ENCODE measurements at places on chromosomes 12 and 14.

DNA sequence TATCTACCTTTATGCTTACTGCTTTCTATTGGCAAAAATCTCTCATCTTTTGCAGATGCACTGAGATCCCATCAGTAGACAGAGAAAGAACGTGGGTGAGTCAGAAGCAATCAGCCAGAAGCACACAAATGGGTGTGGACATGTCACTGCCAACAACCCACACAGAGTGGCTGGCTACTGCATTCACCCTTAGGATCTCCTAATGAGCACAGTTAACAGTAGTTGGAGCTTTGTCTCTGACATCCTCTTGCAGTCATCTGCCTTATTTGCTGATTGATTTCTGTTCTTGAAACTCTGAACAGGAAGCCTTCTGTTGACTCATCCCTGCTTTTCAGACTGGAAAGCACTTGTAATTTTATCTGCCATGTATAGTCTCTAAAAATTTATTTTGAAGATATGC, 117.2 kb downstream of the RGS6 start:
- peak; percentile 53 for DNase-seq

DNA sequence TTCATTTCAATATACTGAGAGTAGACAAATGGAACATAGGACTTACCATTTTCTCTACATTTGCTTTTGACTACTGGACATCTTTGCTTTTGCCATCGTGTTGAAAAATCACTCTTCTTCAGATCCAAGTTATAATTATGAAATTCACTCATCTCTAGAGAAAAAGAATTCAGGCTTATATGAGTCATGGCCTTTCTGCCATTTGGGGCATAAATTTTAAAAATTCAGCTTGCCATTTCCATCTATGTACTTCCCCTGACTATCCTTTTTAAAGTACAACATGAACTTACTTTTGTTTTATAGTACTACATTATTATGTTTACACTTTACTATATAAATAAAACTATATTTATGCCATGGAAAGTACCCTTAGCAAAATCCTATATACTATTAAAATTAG, 3.0 kb downstream of the KLRK1 start:
- DNase-seq: no peak

GRCh38 chr12:42779186-42779859, 189.8 kb upstream of the PRICKLE1 start:
- DNase-seq: no peak

DNA sequence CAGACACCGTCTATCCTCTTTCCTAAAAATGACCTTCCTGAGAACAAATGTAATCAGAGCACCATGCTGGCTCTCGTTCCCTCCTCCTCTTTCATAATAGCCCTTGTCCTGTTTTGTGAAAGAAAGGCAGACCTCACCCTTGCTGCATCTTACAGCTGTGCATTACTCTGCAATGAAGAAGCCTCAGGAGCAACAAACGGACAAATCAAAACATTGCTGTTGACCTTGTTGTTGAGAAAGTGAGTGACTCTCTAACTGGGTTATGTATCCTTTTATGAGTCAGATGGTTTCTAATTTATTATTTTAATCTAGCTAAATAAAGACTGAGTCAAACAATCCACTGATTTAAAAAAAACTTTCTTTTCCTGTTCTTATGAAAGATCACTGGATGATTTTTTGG, 180.9 kb downstream of the RPS29 start:
- DNase-seq: no peak

DNA sequence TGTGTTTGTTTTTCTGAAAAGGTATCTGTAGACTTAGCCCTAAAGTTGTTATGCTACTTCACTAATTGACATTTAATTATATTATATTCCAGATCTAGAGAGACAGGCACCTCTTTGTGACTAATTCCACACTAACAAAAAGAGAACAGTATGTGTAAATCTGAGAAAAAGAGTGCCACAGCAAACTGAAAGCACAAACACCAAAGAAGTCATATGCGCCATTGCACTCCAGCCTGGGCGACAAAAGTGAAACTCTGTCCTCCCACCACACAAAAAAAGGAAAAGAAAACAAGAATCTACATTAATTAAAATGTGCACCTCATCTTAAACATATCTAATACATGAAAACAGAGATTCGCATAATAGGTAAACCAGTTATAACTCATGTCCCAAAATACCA, 4.4 kb upstream of the CSRNP2 start:
- DNase-seq: peak; percentile 32

DNA sequence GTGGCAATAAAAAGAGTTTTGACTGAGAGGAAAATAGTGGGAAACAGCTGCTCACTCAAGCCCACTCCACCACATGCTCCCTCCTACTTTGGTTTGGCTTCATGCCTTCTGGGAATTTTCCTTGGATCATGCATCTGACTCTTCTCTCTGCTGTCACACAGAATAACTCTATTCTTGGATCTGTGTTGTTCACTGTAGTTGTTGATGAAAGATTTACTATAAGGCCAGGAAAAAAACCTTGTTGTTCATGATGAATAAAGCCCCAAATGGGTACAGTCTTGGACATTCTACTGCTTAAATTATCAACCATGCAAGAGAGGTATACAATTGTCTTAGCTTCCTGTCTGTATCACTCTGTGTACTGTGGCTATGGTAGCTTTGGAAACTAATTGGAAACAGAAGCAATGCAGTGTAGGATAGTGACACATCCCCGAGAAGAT, 70.5 kb downstream of the TMX1 start:
- no peak for DNase-seq

DNA sequence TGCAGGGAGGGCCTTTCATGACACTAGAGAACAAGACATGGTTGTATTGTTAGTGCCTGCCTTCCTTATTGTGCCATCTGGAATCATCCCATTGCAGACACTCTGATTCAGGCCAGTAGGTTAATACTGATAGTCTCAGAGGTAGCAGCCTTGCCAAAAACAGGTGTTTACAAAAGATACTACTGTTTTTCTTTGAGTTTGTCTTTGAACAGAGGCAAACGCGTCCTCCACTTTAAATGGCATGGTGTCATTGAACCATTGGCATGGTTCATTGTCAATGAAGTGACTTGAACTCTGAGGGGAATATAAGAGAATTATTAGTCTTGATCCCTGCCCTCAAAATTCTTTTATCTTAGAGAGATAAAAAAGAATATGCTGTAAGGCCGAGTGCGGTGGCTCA, 4.2 kb downstream of the FNTB start:
- no peak for DNase-seq

- no peak for DNase-seq
Measured at GRCh38 chr12:31034372-31034771, 39.3 kb upstream of the DDX11 start.

DNA sequence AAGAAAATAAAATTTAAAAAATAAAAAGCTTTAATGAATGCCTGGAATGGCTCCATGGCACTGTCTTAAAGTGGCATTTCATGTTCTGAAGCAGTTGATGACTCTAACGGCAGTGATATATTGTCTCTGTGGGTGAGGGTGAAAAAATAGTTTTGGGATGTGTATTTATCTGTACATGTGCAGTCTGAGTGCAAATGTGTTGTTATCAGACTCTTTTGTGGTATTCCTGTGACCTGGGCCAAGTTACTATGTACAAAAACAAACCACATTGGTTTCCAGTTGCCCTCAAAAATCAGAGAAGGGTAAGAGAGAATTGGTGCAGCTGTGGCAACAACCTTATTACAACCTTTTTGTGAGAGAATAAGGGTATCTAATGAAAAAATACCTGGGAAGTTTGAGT, 81.7 kb upstream of the CCDC91 start:
- no peak for DNase-seq

- no peak for DNase-seq
Measured at GRCh38 chr14:29007990-29008389, 241.4 kb downstream of the FOXG1 start.

DNA sequence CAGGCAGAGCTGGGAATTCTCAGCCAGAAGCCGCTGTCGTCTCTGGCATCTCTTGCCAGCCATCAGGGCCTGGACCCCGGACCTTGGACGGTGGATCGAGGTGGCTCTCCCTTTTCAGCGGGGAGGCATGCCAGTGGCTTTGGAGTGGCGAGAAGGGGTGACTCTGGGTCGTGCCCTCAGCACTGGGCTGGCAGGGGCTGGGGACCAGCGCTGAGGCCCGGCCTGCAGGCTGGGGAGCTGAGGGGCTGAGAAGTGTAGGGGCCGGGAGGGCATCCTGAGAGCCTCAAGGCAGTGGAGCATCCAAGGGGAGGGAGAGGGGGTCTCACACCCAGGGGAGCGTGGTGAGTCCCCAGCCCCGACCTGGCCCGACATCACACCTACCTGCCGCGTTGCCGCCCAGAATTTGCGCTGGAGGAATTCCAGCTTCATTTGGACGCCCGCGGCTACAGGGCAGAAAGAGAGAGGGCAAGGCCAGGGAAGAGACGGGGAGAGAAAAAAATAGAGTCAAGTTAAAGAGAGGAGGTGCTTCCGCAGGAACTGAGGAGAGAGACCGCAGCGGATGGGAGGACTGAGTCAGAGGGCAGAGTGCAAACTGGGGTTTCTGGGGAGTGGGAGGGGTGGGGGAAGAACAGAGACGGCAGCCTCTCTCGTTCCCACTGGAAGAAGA, 9.0 kb upstream of the LRTM2 start:
- no peak for DNase-seq

DNA sequence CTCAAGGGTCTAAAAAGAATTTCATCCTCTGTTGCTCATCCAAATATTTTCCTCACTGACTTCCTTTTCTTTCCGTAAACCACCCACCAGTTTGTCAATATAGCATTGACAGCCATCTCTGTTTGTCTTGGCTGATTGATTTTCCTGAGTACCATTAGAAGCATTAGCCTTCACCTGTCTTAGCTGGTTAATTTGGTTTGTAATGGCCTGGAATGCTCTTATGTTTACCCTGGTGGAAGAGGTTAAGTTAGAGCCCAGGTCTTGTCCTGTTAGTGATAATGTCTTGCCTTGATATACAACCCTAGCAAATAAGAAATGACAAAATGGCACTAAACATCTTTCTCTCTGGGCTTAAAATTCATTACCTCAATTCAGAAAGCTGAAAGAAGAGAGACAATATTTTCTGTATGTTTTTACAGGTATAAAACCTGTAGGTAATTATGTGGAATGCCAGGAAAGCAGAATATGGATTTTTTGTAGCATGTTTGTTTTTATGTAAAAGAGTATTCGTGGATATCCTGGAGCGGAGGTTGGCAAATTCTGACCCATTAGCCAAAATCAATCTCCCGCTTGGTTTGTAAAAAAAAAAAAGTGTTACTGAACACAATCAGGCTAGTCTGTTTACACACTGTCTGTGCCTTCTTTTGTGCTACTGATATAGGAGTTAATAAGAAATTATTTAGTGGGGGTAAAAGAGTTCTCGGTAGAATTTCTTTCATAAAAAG, 224.4 kb upstream of the DAAM1 start:
- DNase-seq: no peak

- DNase-seq: no peak
Measured at GRCh38 chr12:131276501-131277185, 322.9 kb downstream of the ADGRD1 start.

- DNase-seq: no peak
Measured at GRCh38 chr12:92504594-92504981, 198.2 kb upstream of the PLEKHG7 start.

GRCh38 chr14:21084998-21085853, 13.2 kb downstream of the ZNF219 start:
- no peak for DNase-seq

- DNase-seq: no peak
Measured at GRCh38 chr12:6539314-6539682, 5.0 kb downstream of the GAPDH start.

- no peak for DNase-seq
Measured at GRCh38 chr12:58139894-58140293, 198.5 kb downstream of the ATP23 start.

GRCh38 chr14:88002421-88003075, 2.4 kb upstream of the GPR65 start:
- no peak for DNase-seq

DNA sequence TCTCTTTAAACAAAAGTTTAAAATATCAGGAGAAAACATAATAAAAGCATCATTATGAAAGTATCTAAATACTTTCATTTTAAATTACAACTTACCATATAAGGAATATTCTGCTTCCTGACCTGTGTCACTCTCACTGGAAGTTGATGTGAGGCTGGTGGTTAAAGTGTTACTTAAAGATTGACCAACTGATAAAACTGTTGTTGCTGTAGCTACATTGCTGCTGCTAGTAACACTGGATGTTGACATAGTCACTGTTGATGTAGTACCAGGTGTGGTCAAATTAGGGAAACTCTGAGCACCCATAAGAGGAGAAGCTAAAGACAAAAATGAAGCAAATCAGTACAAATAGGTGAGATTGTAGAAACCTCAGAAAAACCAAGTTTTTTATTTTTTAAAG, 79.9 kb downstream of the HECTD1 start:
- DNase-seq: no peak

GRCh38 chr12:68784015-68784414, 24.0 kb upstream of the MDM2 start:
- no peak for DNase-seq

GRCh38 chr14:89672636-89673511, 255.8 kb upstream of the FOXN3 start:
- no peak for DNase-seq

DNA sequence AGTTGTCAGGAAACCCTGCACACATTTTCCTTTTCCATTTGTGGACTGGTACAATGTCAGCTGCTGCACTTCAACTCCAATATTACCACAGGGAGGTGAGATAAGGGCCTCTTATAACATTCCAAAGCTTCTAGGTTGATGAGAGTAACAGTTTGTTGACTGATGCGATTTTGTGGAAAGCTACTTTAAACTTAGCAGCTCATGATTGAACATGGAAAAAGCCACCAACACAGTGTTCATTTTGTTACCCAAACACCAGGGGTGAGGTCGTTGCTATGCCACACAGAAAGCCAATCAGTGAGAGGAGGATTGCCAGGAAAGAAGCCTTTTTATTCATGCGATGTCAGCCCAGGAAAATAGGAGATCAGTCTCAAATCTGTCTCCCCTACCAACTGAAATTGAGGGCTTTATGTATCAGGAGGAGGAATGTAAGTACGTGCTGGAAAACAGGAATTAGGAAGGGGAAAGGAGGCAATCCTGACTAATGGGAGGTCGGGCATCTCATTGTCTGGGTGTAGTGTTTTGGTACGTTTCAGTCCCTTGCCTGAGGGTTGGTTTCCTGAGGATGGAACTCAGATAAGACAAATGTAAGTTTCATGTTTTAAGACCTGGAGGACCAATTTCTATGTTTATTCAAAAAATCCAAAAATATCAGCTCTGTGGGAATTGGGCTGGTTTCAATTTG, 92.7 kb upstream of the PLEKHA5 start:
- DNase-seq: no peak

DNA sequence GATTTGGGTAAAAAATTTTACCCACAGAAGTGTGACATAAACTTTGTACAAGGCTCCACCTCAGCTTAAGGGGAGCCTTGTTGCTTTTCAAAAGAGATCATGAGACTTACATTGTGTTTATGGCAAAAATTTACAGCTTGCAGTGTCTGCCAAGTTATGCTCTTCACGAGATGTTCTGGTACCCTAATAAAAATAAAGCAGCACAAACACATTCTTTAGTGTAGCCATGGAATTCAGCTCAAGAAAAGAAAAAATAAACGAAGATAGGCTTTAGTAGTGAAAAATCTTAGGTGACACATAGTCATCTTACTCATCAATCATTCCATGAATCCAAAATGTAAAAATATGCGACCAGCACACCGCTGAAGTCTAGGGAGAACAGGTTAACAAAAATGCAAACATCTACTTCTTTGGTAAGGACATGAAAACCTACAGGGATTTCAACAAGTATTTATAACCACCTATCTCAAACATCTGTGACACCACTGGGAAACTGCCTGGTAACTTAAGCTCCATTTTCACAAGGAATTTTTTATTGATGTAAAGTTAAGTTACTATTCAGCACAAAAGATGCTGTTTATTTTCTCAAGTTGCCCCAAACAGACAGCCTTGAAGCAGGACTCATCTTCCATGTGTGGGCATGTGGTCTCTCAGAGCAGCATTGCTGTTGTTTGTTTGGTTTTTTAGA, 32.9 kb downstream of the DMAC2L start:
- DNase-seq: no peak

- no peak for DNase-seq
Measured at GRCh38 chr14:31283578-31284252, 76.1 kb upstream of the HECTD1 start.

All from activated naive CD4-positive, alpha-beta T cell treated with anti-CD3 and anti-CD28 coated beads, Interleukin-2, amount 50 U/mL, for 72 hours (primary cell).